Osteoblast (primary cell): ENCODE measurements at places on chromosomes 11 and 22. TPM values are rescaled to one million over a fixed set of nuclear protein-coding genes. Genes with fewer than 3 reads are reported as not detected.

FOLR3 gene
- 0.88 and 1.1 TPM in 2 replicates for total RNA-seq

GRCh38 chr11:13210424-13210823 is 67.2 kb upstream of the BMAL1 start:
- H3K27me3 ChIP-seq, result no peaks in the 10 kb centered on the region
- no peak overlapping the region for H3K4me3 ChIP-seq
- H3K27ac ChIP-seq, result no peak overlapping the region
- no peak for DNase-seq
- H3K36me3 ChIP-seq, result no peaks in the 10 kb centered on the region
- peaks cover 28% of the 10 kb centered on the region for H3K4me1 ChIP-seq

TBX1 gene
- total RNA-seq, result under 0.01 TPM in 1 of 2 replicates, not detected in the other

GRCh38 chr22:36399472-36399778 is 11.7 kb upstream of the MYH9 start:
- peaks cover 40% of the 10 kb centered on the region for H3K4me1 ChIP-seq
- no peak overlapping the region for H3K4me3 ChIP-seq
- peaks cover under 1% of the 10 kb centered on the region for H3K36me3 ChIP-seq
- H3K27me3 ChIP-seq, result no peaks in the 10 kb centered on the region

- no peaks in the 10 kb centered on the region for H3K36me3 ChIP-seq
- H3K27ac ChIP-seq, result peak overlapping the region; percentile 42
- peak overlapping the region; percentile 7 for H3K4me3 ChIP-seq
- DNase-seq, result peak; percentile 63
- H3K4me1 ChIP-seq, result peaks cover 12% of the 10 kb centered on the region
Measured at GRCh38 chr11:122850076-122850631, 11.9 kb downstream of the CRTAM start.

FAT3 gene
- total RNA-seq, result 2.2 and 3.5 TPM in 2 replicates

MPZL2 gene
- total RNA-seq, result not detected in 2 replicates

DNA sequence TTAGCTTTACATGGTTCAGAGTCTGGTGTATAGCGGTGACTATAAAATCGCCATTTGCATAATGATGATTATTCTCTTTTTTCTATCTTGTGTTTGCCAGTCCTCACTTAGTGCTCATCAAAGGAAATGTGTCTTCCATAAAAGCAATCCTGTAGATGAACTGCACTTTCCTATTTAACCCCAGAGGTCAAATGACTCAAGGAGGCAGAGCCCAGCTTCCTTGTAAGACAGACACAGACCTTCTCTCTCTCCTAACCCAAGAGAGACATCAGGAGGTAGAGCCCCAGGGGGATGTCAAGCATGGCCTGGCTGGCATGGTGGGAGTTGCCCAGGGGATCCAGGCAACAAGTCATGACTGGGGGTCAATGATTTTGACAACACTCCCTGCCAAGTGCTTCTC is 46.9 kb upstream of the CRTAM start:
- peaks cover 46% of the 10 kb centered on the region for H3K36me3 ChIP-seq
- H3K27ac ChIP-seq, result peak overlapping the region; percentile 82
- H3K4me1 ChIP-seq, result peaks cover 22% of the 10 kb centered on the region
- no peak overlapping the region for H3K4me3 ChIP-seq
- no peaks in the 10 kb centered on the region for H3K27me3 ChIP-seq

DMC1 gene
- 2.7 and 3.3 TPM in 2 replicates for total RNA-seq

DNA sequence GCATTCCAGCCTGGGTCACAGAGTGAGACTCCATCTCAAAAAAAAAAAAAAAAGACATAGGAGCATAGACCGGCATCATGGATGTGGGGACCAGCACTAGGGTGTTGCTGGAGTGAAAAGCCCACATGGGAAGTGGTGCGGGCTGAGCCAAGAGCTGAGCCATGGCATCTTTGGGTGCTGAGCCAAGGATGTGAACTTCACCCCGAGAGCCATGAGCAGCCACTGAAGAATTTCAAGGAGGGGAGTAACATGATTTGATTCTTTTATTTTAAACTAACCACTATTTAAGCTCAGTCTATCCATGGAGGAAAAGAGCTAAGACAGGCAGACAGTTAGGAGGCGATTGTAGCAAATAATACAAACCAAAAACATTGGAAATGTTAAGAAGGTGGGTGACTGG is 57.4 kb downstream of the AHNAK start:
- no peaks in the 10 kb centered on the region for H3K36me3 ChIP-seq
- H3K4me1 ChIP-seq, result peaks cover 15% of the 10 kb centered on the region
- H3K27me3 ChIP-seq, result no peaks in the 10 kb centered on the region
- no peak overlapping the region for H3K4me3 ChIP-seq
- peak; percentile 93 for DNase-seq

GRCh38 chr11:115819014-115819413 is 314.8 kb upstream of the CADM1 start:
- H3K36me3 ChIP-seq, result no peaks in the 10 kb centered on the region
- H3K27ac ChIP-seq, result no peak overlapping the region
- H3K27me3 ChIP-seq, result no peaks in the 10 kb centered on the region
- H3K4me1 ChIP-seq, result no peaks in the 10 kb centered on the region

DNA sequence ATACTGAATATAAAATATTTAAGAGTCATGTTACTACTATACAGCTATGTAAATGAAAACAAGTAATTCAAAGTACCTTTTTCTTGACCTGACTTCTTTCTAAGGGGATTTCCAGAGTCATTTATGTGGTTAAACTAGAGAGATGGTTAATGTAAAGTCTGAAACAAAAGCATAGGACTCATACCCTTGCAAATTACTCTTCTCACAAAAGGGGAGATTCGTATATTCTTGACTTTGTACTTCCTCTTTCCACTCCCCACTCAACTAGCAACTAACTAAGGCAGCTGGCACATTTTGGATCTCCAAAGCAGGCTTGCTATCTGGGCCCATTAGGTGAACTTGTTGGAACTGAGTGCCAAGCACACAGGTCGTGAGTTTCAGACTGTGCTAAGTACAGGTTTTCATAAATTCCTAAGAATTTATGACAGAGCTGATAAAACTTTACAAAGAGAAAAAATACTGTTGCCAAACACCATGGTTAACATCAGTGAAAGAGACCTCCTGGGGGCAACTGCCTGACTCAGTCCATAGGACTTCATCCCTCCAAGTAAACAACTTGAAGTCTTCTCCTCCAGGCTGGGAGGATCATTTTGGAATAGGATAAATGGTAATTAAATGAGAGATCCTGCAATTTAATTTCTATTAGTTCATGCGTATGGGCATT is 77.0 kb upstream of the DDI1 start:
- H3K4me1 ChIP-seq, result no peaks in the 10 kb centered on the region
- H3K27ac ChIP-seq, result no peak overlapping the region
- no peak for DNase-seq
- H3K27me3 ChIP-seq, result no peaks in the 10 kb centered on the region
- H3K4me3 ChIP-seq, result no peak overlapping the region

DNA sequence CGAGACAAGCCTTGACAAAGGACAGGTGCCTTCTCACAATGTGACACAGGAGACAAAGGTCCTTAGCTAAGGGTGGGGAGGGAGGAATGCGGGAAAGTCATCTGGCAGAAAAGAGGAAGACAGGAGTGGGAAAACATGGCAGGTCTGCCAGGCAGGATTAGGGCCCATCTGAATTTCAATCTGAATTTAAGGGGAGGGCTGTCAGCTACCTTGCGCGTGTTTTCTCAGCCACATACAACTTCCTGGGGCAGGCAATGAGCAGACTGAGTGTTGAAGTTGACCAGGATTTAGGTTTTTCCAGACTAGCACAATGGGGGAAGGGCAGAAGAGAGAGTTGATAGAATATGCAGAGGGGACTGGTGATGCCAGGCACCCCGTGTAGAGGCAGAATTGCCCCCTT is 66.7 kb upstream of the LARGE1 start:
- no peak for DNase-seq
- no peak overlapping the region for H3K27ac ChIP-seq
- H3K27me3 ChIP-seq, result no peaks in the 10 kb centered on the region
- H3K4me1 ChIP-seq, result no peaks in the 10 kb centered on the region
- H3K4me3 ChIP-seq, result no peak overlapping the region
- H3K36me3 ChIP-seq, result no peaks in the 10 kb centered on the region

MMP1 gene
- 0.72 and 1.5 TPM in 2 replicates for total RNA-seq

- no peaks in the 10 kb centered on the region for H3K27me3 ChIP-seq
- H3K27ac ChIP-seq, result no peak overlapping the region
- no peaks in the 10 kb centered on the region for H3K4me1 ChIP-seq
Measured at GRCh38 chr11:116301141-116301540, 471.6 kb downstream of the BUD13 start.

GRCh38 chr22:45578524-45579147 is 76.0 kb downstream of the FBLN1 start:
- H3K4me3 ChIP-seq, result no peak overlapping the region
- no peaks in the 10 kb centered on the region for H3K27me3 ChIP-seq
- no peak overlapping the region for H3K27ac ChIP-seq
- H3K36me3 ChIP-seq, result no peaks in the 10 kb centered on the region

DNA sequence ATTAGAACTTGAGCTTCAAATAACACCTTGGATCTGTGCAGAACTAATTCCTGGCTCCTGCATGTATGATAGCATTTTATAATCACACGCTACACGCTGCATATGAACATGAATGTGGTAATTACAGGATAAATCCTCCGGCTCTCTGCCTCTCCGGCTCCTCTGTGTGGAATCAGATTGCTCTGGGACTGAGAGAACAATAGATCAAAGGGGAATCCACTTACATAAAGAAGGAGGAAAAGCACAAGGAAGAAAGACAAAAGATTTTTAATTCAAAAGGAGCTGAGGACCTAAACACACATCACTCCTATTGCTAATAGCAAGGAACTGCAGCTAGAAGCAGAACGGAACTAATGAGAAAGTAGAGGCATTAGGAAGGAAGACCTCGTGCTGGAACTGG is 240.9 kb downstream of the NTM start:
- H3K27me3 ChIP-seq, result no peaks in the 10 kb centered on the region
- H3K27ac ChIP-seq, result no peak overlapping the region
- H3K36me3 ChIP-seq, result no peaks in the 10 kb centered on the region
- H3K4me1 ChIP-seq, result peaks cover 15% of the 10 kb centered on the region

- H3K27ac ChIP-seq, result peak overlapping the region; percentile 79
- H3K4me1 ChIP-seq, result peaks cover 68% of the 10 kb centered on the region
- peak; percentile 98 for DNase-seq
- peaks cover 46% of the 10 kb centered on the region for H3K36me3 ChIP-seq
Measured at GRCh38 chr11:6606471-6607189, 3.1 kb downstream of the ILK start.

ZNF280B gene
- 1.1 and 1.5 TPM in 2 replicates for total RNA-seq

- peaks cover 2% of the 10 kb centered on the region for H3K36me3 ChIP-seq
- H3K27me3 ChIP-seq, result no peaks in the 10 kb centered on the region
- peaks cover 15% of the 10 kb centered on the region for H3K4me1 ChIP-seq
- no peak overlapping the region for H3K27ac ChIP-seq
- no peak overlapping the region for H3K4me3 ChIP-seq
Measured at GRCh38 chr11:96033095-96033494, 109.2 kb upstream of the MTMR2 start.

LRRC4C gene
- total RNA-seq, result 2.2 and 4.4 TPM in 2 replicates

MAML2 gene
- 17.4 and 19.2 TPM in 2 replicates for total RNA-seq

DNA sequence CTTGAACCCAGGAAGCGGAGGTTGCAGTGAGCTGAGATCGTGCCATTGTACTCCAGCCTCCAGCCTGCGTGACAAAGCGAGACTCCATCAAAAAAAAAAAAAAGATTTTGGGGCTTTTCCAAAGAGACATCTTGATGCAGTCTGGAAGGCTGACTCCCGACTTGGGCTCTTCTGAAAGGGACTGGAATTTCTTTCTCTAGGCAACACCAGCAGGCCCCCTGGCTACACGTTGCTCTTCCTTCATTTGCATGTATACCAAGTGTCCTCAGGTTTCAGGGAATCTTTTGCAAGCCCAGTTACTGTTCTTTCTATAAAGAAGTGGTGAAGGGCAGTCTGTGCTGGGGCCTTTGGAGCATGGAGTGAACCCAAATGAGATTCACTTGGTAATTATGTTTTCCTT is 211.0 kb downstream of the GRIK4 start:
- no peaks in the 10 kb centered on the region for H3K4me1 ChIP-seq
- H3K36me3 ChIP-seq, result no peaks in the 10 kb centered on the region
- H3K27ac ChIP-seq, result no peak overlapping the region
- DNase-seq, result no peak
- no peak overlapping the region for H3K4me3 ChIP-seq
- peaks cover 9% of the 10 kb centered on the region for H3K27me3 ChIP-seq

OR2AT4 gene
- not detected in 2 replicates for total RNA-seq

CALCA gene
- not detected in 2 replicates for total RNA-seq

TESMIN gene
- not detected in 2 replicates for total RNA-seq

DNA sequence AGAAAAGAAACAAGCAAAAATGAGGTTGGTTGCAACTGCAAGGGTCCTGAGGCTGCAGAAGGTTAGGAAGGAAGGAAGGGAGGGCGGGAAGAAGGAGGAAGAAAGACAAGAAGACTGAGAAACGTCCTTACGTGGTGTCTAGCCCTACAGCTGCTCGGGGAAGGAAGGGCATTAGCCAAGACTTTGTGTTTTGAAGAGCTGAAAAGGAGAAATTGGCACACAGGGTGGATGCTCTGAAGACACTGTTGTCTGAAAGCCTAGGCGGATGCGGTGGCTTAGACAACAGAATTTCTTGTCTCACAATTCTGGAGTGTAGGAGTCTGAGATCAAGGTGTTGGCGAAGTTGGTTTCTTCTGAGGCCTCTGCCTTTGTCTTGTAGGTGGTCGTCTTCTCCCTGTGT is 60.7 kb downstream of the MCM5 start:
- H3K36me3 ChIP-seq, result no peaks in the 10 kb centered on the region
- H3K4me1 ChIP-seq, result no peaks in the 10 kb centered on the region
- peak; percentile 13 for DNase-seq

GRCh38 chr22:25028841-25029141 is 76.3 kb downstream of the KIAA1671 start:
- H3K27me3 ChIP-seq, result no peaks in the 10 kb centered on the region
- no peak overlapping the region for H3K27ac ChIP-seq
- no peak overlapping the region for H3K4me3 ChIP-seq
- peaks cover 19% of the 10 kb centered on the region for H3K4me1 ChIP-seq
- peak; percentile 17 for DNase-seq

DNA sequence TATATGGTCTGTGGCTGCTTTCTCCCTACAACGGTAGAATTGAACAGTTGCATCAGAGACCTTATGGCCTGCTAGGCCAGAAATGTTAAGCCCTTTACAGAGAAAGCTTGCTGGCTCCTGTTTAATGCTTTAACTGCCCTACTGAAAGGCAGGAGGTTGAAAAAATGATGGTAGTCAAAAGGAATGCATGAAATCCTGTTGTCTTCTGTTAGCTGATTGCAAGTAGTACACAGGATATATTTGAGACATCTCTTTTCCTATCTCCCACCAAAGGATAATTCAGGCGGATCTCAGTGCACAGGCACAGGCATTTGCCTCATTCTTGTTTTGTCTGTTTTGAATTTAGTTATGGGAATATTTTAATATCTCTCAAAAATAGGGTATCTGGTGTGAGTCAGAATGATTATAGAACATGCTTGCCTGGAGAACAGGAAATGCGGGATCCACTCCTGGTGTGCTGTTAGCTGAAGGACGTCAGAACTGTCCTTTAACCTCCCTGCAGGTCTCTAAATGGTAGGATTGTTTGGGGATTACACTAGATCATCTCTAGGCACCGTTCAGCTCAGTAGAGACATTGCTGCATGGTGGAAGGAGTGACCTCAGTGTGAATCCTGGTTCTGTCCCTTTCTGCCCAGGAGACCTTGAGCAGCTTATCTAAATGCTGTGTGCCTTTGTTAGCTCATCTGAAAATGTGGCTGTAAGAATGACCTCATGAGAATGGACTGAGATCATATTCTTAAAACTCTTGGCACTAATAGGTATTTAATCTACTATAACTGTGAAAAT is 49.5 kb downstream of the PACS1 start:
- H3K4me1 ChIP-seq, result peaks cover 33% of the 10 kb centered on the region
- peak overlapping the region; percentile 83 for H3K27ac ChIP-seq
- DNase-seq, result no peak
- no peak overlapping the region for H3K4me3 ChIP-seq

- H3K4me1 ChIP-seq, result peaks cover 4% of the 10 kb centered on the region
- H3K27me3 ChIP-seq, result no peaks in the 10 kb centered on the region
- H3K36me3 ChIP-seq, result no peaks in the 10 kb centered on the region
- no peak overlapping the region for H3K27ac ChIP-seq
Measured at GRCh38 chr11:69148377-69148762, 7.4 kb upstream of the SMIM38 start.
